ENCODE measurements at places on chromosomes 13 and 19.

GRCh38 chr13:68597641-68598040 is 1367.5 kb upstream of the PCDH9 start:
- DNase-seq = no peak
- no peaks in the 10 kb centered on the region for H3K4me1 ChIP-seq
- no peaks in the 10 kb centered on the region for H3K36me3 ChIP-seq
- no peak overlapping the region for H3K4me3 ChIP-seq
- H3K27me3 ChIP-seq = no peaks in the 10 kb centered on the region

- no peaks in the 10 kb centered on the region for H3K4me1 ChIP-seq
- no peaks in the 10 kb centered on the region for H3K27me3 ChIP-seq
- no peak overlapping the region for H3K27ac ChIP-seq
- no peak for DNase-seq
- H3K36me3 ChIP-seq = no peaks in the 10 kb centered on the region
Measured at GRCh38 chr13:29953542-29953941, 103.1 kb upstream of the UBL3 start.

DNA sequence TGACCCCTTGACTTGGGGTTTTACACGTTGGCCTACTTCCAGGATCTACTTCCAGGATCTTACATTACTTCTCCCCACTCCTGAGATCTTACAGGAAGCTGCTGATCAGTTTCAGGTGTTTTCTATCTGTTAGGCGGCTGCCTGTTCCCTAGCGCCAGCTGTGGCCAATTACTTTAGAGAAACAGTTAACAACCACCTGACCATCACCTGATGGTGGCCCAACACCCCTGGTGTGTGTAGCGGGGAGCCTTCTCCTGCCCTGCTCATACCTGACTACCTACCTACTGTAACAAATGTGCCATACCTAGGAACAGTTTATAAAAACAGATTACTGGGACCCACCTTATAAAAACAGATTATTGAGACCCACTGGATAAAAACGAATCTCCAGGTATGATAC is 2.8 kb upstream of the POP4 start:
- no peak overlapping the region for H3K4me3 ChIP-seq
- no peaks in the 10 kb centered on the region for H3K36me3 ChIP-seq
- DNase-seq = no peak
- H3K27me3 ChIP-seq = no peaks in the 10 kb centered on the region
- no peak overlapping the region for H3K27ac ChIP-seq
- H3K4me1 ChIP-seq = no peaks in the 10 kb centered on the region

GRCh38 chr13:84831666-84832657 is 949.7 kb upstream of the SLITRK1 start:
- H3K4me3 ChIP-seq = no peak overlapping the region
- no peaks in the 10 kb centered on the region for H3K36me3 ChIP-seq
- H3K27ac ChIP-seq = no peak overlapping the region
- no peaks in the 10 kb centered on the region for H3K27me3 ChIP-seq
- H3K4me1 ChIP-seq = no peaks in the 10 kb centered on the region

DNA sequence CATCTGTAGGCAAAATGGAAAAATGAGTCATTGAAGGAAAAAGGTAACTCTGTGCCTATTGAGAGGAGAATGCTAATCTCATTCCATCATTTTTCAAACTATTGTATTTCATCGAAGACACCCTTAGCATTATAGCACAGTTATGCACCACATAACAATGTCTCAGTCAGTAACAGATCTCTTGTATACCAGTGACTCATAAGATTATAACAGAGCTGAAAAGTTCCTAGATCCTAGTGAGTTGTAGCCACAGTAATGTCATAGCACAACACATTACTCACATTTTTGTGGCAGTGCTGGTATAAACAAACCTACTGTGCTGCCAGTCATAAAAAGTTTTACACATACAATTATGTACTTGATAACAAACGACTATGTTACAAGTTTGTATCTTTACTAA is 1077.6 kb downstream of the DIAPH3 start:
- no peaks in the 10 kb centered on the region for H3K36me3 ChIP-seq
- H3K4me1 ChIP-seq = no peaks in the 10 kb centered on the region
- H3K4me3 ChIP-seq = no peak overlapping the region

DNA sequence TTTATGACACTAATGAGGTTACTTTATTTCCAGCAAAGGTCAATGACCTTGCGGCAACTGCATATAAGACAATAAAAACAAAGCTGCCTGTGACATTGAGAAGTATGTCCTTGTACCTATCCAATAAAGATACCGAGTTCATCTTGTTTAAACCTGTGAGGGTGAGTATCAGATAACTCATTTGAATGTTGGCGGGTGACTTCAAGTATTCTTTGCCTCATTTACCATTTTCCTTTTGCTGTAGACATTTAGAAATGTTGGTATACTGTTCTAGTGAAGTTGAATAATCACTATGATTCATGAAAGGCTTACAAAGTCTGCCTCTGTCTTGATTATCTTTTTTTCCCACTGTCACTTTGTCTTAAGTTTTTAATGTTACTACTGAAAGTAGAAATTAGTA is 65.0 kb downstream of the COG3 start:
- no peaks in the 10 kb centered on the region for H3K27me3 ChIP-seq
- H3K36me3 ChIP-seq = peaks cover 1% of the 10 kb centered on the region
- peak overlapping the region; percentile 93 for H3K27ac ChIP-seq
- no peak for DNase-seq

DNA sequence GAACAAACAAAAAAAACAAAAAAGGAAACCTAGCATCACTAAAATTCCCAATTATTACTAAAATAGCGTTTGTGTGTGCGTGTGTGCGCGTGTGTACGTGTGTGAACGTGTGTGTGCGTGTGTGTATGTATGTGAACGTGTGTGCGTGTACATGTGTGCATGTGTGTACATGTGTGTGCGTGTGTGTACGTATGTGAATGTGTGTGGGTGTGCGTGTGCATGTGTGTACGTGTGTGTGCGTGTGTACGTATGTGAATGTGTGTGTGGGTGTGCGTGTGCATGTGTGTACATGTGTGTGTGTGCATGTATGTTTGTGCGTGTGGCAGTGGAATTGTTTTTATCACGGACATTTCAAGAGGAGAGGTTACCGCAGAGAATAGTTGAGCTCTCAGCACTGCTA is 21.6 kb downstream of the CATSPERD start:
- H3K4me3 ChIP-seq = no peak overlapping the region

GRCh38 chr13:83666141-83666540 is 216.1 kb downstream of the SLITRK1 start:
- no peaks in the 10 kb centered on the region for H3K4me1 ChIP-seq
- no peaks in the 10 kb centered on the region for H3K36me3 ChIP-seq
- H3K27me3 ChIP-seq = no peaks in the 10 kb centered on the region
- no peak overlapping the region for H3K4me3 ChIP-seq
- no peak for DNase-seq
- no peak overlapping the region for H3K27ac ChIP-seq

DNA sequence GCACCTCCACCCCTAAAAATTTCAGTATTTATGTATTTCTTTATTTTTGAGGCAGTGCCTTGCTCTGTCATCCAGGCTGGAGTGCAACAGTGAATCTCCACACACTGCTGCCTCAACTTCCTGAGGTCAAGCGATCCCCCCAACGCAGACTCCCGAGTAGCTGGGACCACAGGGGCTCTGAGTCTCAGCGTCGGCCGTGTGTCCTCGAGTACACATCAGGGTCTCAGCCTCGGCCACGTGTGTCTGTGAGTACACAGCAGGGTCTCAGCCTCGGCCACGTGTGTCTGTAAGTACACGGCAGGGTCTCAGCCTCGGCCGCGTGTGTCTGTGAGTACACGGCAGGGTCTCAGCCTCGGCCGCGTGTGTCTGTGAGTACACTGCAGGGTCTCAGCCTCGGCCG is 21.2 kb downstream of the C2CD4C start:
- DNase-seq = no peak
- H3K36me3 ChIP-seq = no peaks in the 10 kb centered on the region
- no peak overlapping the region for H3K27ac ChIP-seq
- no peaks in the 10 kb centered on the region for H3K4me1 ChIP-seq
- H3K27me3 ChIP-seq = no peaks in the 10 kb centered on the region
- no peak overlapping the region for H3K4me3 ChIP-seq

DNA sequence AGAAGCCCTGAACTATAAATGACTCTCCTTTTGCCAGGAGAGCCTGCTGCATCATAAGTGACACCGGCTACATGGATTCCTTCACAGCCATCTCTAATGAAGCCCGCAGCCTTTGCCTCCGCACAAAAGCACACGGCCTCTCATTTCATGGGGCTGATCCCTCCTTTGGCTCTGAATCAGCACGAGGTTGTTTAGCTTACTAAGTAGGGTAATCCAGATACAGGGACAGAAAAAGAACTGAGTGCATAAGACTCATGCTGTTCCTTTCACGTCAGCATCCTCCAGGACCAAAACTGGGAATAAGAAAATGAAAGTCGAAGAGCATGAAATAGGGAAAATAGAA is 136.3 kb downstream of the DCT start:
- no peak for DNase-seq
- H3K27ac ChIP-seq = no peak overlapping the region
- no peak overlapping the region for H3K4me3 ChIP-seq

DNA sequence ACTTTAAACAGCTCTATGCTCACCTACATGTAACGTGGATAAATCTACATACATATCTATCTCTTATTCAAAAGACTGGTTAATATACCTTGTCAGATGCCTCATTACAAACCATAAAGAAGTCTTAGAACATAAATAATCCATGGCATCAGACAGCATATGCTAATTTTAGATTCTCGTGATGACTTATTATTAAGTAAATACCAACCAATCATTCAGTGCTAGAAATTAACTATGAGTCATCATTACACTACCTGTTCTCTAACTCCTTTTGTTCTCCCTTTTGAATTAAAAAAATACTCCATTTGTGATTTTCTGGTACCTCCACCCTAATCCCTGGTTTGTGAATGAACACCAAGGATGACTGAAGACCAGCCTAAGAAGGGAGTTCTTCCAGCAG is 754.3 kb upstream of the ARGLU1 start:
- no peak overlapping the region for H3K27ac ChIP-seq
- no peak for DNase-seq
- H3K27me3 ChIP-seq = no peaks in the 10 kb centered on the region
- no peak overlapping the region for H3K4me3 ChIP-seq

DNA sequence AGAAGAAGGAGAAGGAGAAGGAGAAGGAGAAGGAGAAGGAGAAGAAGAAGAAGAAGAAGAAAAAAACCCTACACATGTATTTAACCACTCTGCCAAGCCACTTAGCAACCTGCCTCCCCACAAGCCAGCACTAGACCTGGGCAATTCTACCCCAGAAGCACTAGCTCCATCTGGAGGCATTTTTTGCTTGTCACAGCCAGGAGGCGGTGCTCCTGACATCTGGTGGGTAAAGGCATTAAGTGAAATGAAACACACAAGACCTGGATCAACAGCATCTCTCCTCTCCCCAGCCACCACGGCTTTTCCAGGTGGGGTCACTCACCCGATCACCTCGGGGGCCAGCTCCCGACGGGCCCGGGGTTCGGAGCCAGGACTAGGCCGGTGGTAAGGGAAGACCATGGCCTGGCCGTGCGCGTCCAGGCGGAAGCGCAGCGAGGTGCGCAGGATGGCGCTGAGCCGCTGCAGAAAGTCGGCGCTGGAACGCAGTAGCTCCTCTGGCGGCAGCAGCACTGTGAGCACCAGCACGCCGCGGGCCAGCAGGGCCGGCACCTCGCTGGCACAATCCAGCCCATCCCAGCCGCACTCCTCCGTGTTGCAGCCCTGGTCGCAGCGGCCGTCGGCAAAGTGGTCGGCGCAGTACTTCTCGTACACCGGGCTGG is 26.9 kb downstream of the NOTCH3 start:
- no peak for DNase-seq
- no peak overlapping the region for H3K27ac ChIP-seq
- H3K4me1 ChIP-seq = no peaks in the 10 kb centered on the region
- H3K36me3 ChIP-seq = peaks cover 3% of the 10 kb centered on the region
- H3K27me3 ChIP-seq = no peaks in the 10 kb centered on the region
- H3K4me3 ChIP-seq = no peak overlapping the region

- H3K27ac ChIP-seq = peak overlapping the region; percentile 100
- no peaks in the 10 kb centered on the region for H3K27me3 ChIP-seq
- H3K36me3 ChIP-seq = peaks cover 12% of the 10 kb centered on the region
- DNase-seq = peak; percentile 89
- peaks cover 14% of the 10 kb centered on the region for H3K4me1 ChIP-seq
Measured at GRCh38 chr19:46603195-46603637, 2.1 kb downstream of the CALM3 start.

DNA sequence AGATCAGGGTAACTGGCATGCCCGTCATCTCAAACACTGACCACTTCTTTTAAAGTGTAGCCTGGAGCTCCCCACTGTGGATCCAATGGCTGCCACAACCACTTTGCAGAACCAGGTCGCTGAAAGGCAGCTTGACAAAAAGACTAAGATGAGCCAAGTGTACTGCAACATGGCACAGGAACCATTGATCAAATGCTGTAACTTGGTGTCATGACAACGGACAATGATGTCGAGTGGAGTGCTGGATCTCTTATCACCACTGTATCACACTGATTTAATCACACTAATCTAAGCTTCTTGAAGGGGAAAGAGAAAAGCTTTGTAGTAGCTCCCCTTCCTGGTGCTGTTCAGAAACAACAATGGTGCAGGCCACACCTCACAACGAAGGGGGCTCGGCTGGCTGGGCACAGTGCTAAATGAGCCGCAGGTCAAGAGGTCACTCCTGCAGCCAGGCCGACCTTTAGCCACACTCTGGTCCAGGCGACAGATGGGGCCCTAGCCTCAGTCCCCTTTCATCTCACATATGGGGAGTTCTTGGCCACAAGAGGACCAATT is 2.2 kb upstream of the TNFRSF19 start:
- H3K36me3 ChIP-seq = no peaks in the 10 kb centered on the region
- no peak overlapping the region for H3K27ac ChIP-seq
- H3K4me1 ChIP-seq = peaks cover 28% of the 10 kb centered on the region
- peak; percentile 37 for DNase-seq
- H3K27me3 ChIP-seq = no peaks in the 10 kb centered on the region

- H3K4me1 ChIP-seq = peaks cover 15% of the 10 kb centered on the region
- no peak overlapping the region for H3K4me3 ChIP-seq
- H3K27ac ChIP-seq = no peak overlapping the region
- no peaks in the 10 kb centered on the region for H3K27me3 ChIP-seq
Measured at GRCh38 chr19:10238172-10238783, 7.1 kb upstream of the S1PR2 start.

- H3K36me3 ChIP-seq = no peaks in the 10 kb centered on the region
- no peaks in the 10 kb centered on the region for H3K27me3 ChIP-seq
- no peak for DNase-seq
- H3K27ac ChIP-seq = no peak overlapping the region
Measured at GRCh38 chr13:91618315-91618714, 219.9 kb downstream of the GPC5 start.

DNA sequence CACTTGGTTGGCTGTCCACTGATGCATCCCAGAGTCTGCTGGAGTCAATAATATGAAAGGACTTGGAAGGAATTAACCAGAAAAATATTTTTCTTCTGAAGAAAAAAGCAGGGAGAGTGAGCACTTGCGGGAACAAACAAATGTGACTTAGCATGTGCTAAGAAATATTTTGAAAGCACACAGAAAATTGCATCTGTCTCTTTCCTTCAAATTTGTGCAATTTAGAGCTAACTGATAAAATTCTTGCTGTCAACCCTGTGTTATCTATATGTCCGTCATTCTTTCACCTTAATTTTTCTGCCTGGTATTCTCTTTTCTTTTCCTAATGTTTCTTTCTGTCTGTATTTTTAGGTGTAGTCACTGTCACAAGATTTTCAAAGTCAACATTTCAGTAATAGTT is 852.6 kb downstream of the PCDH9 start:
- no peaks in the 10 kb centered on the region for H3K36me3 ChIP-seq
- H3K27me3 ChIP-seq = no peaks in the 10 kb centered on the region
- H3K4me1 ChIP-seq = no peaks in the 10 kb centered on the region
- no peak overlapping the region for H3K27ac ChIP-seq
- H3K4me3 ChIP-seq = no peak overlapping the region
- DNase-seq = no peak

GRCh38 chr19:2119921-2120785 is 23.4 kb downstream of the IZUMO4 start:
- no peak overlapping the region for H3K4me3 ChIP-seq
- peaks cover 1% of the 10 kb centered on the region for H3K36me3 ChIP-seq
- no peak for DNase-seq
- no peak overlapping the region for H3K27ac ChIP-seq
- no peaks in the 10 kb centered on the region for H3K27me3 ChIP-seq
